NCI-H2081 treated with DMSO at 0.1 percent for 48 hours (cell line): ENCODE measurements at places on chromosomes 3 and 15.

DNA sequence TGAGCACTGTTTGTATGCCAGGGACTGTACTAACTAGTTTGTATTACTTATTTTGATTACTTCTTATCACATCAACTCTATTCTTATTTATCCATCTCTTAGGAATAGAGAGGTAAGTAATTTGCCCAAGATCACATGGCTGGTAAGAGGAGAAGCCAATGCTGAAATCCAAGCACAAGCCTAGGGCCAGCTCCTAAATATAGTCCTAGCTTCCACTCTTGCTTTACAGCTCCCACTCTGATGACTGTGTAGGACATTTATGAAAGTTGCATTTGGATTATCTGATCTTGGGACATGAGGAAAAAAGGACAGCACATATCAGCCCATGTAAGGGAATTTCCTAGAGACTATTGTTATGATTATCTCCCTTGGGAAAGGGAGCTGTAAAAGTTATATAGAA lies 58.1 kb downstream of the GTF2E1 start:
- DNase-seq = no peak

DNA sequence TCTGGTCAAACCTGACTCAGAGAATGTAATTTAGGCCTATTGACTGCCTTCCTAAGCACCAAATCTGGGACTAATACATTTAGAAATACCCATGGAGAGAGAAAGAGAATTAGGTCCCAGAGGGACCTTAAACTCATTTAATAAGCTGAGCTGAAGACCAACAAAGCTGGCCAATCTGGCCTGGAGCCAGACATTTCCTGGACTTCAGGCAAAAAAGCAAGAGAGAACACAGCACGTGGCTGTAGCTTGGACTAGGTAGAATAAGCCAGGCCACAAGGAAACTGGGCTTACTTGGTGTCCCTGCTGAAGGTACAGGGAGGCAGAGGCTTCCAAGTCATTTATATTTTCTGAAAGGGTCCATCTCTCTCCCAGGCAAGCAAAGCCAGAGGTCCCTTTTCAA lies 88.1 kb downstream of the RTP4 start:
- no peak for DNase-seq

DNA sequence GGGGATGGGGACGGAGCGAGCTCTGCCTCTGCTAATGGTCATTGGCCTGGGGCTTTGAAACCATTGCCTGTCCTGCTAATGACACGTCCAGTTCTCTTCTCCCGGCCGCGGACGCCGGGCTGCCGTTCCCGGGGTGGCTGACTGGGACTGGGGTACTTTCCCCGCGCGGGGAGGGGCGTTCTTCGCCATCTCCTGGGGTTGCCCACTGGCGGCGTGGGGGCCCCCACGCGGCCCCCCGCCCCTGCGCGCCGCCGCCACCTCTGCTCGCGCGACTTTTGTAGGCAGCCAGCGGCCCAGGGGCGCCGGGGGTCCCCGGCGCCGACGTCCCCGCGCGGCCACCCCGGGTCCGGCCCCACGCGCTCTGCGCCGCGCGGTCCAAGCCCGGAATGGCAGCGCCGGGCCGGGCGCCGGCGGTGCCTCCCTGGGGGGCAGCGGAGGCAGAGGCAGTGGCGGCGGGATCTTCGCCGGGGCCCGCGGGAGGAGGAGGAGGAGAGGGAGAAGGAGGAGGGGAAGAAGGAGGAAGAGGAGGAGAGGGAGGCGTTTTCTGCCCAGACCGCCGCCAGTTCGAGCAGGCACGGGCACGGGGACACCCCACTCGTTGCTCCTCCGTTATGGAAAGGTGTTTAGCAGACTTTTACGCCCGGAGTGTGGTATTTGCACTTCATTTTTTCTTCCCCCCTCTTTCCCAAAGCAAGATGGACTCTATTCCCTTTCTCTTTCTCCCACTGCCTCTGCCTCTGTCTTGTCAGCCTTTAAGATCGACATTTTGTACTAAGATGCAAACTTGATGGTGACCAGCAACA lies 2.3 kb downstream of the BBX start:
- DNase-seq = no peak

GRCh38 chr3:125381743-125382142 lies 6.6 kb upstream of the ZNF148 start:
- no peak for DNase-seq

DNA sequence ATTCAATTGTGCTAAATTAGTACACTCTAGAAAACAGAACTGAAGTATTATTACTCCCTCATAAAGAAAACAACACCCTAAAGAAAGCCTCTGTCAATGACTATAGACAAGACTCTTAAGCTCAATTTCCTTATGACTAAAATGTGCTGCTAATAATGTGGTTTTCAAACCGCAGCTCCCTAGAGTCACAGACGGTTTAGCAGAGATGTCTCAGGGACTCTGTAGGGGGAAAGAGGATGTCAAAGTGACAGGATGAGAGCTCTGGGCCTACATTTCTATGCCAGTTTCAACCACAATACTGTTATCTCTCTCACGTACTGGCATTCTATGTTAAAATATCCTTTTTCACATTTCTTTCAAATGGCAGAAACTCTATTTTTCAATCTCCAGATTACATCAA lies 37.6 kb upstream of the WDR49 start:
- DNase-seq = no peak

DNA sequence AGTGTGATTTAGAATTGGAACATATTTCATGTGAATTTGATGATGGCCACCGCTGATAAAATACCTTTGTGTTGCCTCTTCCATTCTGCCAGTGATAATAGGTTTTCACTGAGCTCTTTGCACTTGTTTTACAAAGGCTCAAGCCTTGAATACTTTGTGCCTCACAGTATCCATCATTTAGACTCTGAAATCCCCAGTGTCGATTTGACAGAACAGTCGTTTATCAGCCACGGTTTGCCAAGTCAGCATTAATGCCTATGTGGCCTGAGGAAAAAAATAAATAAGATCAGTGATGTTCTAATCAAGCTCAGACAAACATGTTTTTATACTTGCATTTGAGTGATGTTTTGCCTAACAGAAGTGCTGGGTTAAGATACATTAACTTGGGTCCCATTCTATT lies 399.1 kb downstream of the RBMS3 start:
- no peak for DNase-seq

GRCh38 chr15:63880744-63881143 lies 47.0 kb upstream of the HERC1 start:
- DNase-seq = no peak

- DNase-seq = no peak
Measured at GRCh38 chr3:195197765-195198425, 73.1 kb downstream of the XXYLT1 start.

DNA sequence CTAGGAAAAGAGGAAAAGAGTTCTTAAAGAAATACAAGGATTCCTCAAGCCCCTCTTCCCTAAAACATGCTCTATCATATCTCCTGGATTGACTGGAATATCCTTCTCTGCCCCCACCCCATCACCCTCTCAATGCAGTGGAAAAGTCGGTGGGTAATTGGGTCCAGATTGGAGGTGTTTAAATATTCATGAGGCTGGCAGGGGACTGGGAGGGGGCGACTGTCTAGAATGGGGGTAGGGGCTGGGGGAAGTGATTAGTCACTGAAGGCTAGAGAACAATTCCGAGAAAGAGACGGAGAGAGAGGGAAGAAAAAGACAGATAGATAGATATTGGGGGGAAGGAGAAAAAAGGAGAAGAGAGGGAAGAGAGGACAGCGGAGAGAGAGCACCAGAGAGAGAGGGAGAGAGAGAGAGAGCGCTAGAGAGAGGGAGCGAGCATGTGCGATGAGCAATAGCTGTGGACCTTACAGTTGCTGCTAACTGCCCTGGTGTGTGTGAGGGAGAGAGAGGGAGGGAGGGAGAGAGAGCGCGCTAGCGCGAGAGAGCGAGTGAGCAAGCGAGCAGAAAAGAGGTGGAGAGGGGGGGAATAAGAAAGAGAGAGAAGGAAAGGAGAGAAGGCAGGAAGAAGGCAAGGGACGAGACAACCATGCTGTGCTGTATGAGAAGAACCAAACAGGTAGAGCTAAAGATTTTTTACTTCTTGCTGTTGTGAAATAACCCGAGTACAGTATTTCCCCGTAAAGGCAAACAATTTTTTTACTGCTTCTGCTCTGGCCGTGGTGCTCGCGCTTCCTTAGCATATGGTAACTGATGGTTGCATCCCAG lies at the start of gene GAP43:
TSS of gene GAP43 (plus strand) at position 467 of the 825 bp plus-strand sequence. CDS start at position 647, 180 bp downstream.
- DNase-seq = no peak

DNA sequence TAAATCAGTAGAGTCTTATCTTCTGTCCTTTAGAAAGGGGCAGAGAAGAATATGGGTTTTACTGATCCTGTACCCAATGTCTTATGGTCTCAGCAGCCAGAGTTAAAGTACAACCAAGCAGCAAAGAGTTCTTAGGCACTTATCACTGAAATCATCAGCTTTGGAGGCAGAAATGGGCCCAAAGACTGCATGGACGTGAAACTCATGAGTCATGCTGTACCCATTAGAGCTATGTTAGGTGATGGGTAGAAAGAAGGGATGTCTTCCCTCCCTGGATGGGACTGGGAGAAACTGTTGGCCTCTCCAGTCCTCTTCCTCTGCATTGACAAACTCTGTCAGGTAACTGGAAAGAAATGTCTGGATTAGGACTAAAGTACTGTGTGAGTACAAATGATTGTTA lies 63.4 kb downstream of the EOMES start:
- no peak for DNase-seq

- DNase-seq = no peak
Measured at GRCh38 chr3:133489466-133490085, 83.9 kb upstream of the CDV3 start.

DNA sequence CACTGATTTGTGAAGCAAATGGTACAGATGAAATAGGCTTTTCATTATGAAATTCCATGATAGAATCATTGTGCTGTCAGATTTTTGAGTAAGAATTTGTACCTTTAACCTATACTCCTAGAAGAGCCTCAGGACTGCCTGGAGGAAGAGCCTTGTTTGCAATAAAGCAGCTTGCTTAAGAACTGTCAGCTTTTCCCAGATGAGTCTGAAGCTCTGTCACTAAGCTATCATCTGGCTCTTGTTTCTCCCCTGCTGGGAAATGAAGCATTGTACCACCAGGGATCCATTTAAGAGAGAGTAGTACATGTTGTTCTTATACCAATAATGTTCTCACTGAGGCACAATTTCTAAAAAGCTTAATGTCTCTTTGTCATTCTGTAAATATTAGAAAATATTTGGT lies 85.1 kb upstream of the FLNB start:
- DNase-seq = no peak

DNA sequence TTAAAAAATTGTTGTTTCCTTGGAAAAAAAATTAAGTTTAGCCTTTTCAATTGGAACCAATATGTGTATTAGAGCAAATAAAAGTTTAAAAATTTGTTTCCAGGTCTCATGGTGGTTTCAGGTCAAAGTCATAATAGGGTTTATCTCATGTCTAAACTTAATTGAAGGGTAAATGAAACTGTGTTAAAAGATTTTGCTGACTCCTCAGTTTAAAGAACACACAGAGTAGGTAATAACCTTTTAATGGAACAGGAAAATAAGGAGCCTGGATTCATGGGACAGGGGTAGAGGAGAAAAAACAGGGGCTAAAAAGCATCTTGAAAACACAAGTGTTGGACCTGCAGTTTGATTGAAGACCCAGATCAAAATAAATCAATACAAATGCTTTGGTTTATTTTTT lies 190.6 kb downstream of the MFSD1 start:
- DNase-seq = no peak

GRCh38 chr3:101950510-101950909 lies 101.2 kb downstream of the NFKBIZ start:
- no peak for DNase-seq

- no peak for DNase-seq
Measured at GRCh38 chr15:89621547-89621946, 33.7 kb downstream of the KIF7 start.

- no peak for DNase-seq
Measured at GRCh38 chr15:60006203-60006862, 2.2 kb downstream of the FOXB1 start.
